Stimulated activated CD4-positive, alpha-beta T cell treated with anti-CD3 and anti-CD28 coated beads, Interleukin-4, amount 100 ng/mL, for 1 hour (primary cell): ENCODE measurements at places on chromosomes 13 and 19.

DNA sequence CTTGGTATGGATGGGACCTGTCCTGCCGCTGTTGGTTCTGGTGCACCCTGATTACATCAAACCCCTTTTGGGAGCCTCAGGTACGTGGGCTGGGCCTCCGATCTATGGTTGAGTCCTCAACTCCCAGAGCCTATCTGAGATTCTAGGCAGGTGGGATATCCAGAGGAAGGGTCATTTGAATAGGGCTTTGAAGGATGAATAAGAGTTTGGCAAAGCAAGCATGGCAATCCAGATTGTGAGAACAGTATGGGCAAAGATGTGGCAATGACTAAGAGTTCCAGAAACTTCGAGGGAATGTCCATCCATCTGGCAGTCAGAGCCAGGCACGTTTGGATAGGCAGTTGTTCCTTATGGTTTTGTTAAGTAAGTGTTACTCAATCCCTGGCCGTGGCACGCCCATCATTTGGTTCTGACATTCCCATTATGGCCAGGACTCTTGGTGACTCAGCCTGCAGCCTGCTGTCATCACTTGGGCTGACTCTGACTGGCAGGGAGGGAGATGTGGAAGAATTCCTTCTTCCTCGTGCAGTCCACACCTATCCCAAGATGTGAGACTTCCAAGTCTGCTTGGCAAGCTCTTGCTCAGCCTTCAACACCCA, 21.5 kb downstream of the CYP4F22 start:
- no peak for DNase-seq

- DNase-seq, result no peak
Observed at GRCh38 chr13:101942535-101943157, 459.2 kb downstream of the FGF14 start.

DNA sequence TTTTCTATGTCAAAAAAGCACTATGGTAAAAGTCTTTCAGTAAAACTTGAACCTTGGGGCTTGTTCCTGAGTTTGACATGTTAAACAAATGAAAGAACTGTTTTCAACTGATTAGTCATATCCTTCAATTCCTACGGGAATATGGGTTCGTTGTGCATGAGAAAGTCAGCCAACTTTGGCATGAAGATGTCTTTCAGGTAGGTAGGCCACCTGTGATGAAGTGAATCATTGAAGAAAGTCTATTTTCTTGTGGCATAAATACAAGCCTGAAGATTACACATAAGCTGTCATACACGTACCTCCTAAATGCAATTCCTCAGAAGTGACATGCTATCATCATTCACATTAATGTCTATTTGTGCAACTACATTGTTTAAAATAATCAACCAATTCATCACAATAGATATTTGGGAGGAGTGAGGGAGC, 513.0 kb downstream of the IRS2 start:
- DNase-seq, result no peak

DNA sequence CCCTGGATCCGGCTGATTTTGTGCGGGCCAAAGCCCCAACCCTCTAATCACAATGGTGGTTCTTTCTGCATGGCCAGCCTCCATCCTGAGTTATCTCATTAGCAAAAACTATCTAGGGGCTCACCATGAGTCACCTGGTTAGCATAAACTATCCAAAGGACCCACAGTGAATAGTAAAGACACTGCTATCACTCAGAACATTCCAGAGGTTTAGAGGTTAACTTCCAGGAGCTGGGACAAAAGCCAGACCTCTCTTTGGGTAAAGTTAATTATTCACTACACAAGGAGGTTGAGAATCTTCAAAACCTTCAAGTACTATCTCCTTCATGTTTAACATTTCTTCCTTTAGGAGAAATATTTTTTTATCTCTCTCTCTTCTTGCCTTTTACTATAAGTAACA, 18.8 kb upstream of the PPP5C start:
- no peak for DNase-seq

- DNase-seq, result no peak
Observed at GRCh38 chr13:44629465-44630183, 53.5 kb upstream of the TSC22D1 start.

DNA sequence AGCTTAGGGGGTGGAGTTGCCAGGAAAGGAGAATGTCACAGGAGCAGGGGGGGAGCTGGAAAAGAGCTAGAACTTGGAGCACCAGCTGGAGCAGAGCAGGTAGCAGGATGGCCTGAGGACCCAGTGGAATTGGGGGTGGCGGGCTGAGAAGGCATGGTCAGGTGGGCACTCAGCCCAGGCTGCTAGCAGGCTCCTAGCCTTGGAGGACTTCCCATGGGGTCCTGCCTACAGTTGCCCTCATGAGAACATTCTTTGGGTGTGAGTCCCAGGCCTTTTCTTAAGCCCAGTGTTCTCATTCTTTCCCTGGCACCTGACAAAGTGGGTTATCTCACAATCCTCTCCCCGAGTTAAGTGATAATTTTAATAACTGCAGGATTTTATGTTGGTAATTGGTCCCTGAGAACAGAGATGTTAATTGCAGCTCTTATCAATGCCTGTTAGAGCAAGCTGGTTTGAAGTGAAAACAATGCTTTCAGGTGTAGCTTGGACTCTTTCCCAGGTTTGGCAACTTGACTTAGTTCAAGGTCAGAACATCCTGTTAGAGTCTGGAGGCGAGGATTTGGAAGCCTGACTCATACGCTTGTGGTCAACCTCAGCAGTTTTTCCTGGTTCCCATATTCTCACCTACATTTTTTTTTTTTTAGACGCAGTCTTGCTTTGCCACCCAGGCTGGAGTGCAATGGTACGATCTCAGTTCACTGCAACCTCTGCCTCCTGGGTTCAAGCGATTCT, 18.1 kb upstream of the OLFM4 start:
- no peak for DNase-seq

DNA sequence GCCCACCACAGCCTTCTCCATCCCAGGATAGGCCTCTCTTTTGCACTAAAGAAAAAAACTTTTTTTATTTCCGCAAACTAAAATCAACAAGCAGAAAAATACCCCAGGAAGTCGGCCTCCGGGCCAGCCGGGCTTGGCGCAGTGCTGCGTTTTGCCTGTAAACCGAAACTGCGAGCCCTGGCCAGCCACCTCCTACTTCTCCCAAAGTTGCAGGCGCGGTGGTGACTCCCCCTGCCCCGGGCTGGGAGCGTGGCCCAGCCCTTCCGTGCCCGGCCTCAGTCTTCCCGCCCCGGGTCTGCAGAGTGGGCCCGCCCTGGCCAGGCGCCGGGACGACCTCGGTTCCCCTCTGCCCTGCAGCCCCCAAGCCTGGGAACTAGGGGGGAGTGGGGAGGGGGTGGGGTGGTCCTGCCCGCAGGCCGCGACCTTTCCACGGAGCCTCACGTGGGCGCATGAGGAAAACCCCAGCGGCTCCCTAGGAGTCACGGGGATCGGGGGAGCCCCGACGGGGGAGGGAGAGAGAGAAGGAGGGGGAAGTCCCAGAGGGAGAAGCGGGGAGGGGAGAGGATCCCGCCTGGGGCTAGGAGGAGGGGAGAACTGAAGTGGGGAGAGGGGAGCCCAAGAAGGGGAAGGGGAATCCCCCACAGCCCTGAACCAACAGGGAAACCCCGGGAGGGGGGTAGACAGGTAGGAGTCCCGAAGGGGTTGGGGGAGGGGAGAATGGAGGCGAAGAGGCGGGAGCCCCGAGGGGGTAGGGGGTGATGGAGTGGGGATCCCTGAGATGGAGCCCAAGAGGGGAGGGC, 3.0 kb downstream of the GADD45B start:
- peak; percentile 75 for DNase-seq

DNA sequence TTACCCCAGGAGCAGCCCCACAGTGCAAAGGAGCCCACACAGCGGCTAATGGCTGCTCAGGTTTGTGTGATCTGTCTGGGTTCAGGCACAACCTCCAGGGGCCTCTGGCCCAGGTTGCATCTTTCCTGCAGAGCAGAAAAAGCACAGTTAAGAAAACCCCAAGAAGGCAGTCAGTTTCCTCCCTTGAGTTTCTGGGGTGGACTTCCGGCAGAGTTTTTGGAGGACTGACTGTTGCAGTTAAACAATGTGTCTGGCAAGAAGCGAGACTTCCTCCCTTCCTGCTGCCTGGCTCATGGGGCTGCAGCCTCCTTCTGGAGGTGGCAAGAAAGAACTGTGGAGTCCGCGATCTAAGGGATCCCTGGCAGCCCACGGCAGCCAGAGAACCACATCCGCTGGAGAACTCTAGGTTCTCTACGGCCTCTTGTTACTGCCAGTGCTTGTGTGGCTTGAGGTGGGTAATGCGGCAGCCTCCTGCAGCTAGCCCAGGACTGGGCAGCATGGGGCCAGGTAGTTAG, 114.4 kb downstream of the ZDHHC20 start:
- DNase-seq, result no peak

GRCh38 chr19:55041627-55042343, 3.7 kb upstream of the GP6 start:
- DNase-seq, result peak; percentile 10

GRCh38 chr19:15701757-15702533, 25.9 kb upstream of the OR10H2 start:
- no peak for DNase-seq

DNA sequence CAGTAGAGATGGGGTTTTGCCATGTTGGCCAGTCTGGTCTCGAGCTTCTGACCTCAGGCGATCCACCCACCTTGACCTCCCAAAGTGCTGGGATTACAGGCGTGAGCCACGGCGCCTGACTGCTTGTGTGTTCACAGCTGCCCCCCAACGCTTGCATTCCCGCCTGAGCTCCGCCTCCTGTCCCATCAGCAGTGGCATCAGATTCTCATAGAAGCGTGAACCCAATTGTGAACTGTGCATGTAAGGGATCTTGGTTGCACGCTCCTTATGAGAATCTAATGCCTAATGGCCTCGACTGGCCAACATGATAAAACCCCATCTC, 75.9 kb downstream of the GADD45B start:
- DNase-seq, result no peak

DNA sequence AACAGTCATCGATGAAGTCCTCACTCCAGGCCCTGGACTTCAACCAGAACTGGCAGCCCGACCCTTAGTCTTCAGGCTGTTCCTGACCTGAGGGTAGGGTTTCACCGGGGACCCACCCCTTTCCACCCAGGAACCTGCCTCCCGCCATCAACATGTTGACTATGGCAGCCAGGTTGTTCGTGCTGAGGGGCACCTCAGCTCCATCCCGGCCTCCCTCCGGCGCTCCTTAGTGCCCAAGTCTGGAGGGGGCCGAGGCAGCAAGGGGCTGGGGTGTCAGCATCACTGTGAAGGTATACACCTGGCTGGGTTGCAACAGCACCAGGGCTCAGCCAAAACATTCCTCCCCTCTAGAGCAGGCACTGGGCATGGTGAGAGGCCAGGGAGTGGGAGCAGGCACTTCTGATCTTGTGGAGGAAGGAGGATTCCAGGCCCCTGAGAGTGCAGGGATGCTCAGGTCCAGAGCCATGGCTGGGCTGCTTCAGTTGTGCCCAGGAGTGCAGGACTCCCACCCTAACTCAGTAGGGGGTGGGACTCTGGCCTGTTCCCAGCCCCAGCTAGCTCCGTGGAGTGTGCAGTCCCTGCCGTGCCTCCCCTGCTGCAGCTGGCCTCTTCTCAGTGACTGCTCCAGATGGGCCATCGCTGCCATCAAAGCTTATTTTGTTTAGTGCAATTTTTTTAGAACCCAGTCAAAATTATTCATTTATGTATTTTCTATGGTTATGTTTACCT, 1445.9 kb downstream of the PCDH9 start:
- no peak for DNase-seq

DNA sequence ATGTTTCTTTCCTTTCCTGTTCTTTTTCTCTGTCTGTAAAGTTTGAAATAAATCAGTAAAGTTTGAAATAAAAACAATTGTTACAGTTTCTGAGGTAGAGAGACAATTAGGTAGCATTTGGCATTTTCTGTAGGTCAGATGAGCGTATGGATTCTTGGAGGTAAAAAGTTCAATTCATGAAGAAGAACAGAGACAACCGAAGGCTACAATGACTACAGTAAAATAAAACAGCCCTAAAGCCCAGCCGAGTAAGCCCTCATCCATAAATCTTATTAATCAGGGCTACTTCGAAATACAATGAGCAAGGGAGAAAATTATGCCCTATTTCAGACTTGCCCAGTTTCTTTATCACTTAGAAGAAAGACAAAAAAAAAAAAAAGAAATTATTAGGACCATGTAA, 941.9 kb upstream of the SLC10A2 start:
- DNase-seq, result no peak

GRCh38 chr13:73938372-73939070, 195.7 kb downstream of the KLF12 start:
- DNase-seq, result no peak

GRCh38 chr13:67967031-67967430, 736.9 kb upstream of the PCDH9 start:
- DNase-seq, result no peak

GRCh38 chr13:88464851-88465250, 793.7 kb downstream of the SLITRK5 start:
- DNase-seq, result no peak

DNA sequence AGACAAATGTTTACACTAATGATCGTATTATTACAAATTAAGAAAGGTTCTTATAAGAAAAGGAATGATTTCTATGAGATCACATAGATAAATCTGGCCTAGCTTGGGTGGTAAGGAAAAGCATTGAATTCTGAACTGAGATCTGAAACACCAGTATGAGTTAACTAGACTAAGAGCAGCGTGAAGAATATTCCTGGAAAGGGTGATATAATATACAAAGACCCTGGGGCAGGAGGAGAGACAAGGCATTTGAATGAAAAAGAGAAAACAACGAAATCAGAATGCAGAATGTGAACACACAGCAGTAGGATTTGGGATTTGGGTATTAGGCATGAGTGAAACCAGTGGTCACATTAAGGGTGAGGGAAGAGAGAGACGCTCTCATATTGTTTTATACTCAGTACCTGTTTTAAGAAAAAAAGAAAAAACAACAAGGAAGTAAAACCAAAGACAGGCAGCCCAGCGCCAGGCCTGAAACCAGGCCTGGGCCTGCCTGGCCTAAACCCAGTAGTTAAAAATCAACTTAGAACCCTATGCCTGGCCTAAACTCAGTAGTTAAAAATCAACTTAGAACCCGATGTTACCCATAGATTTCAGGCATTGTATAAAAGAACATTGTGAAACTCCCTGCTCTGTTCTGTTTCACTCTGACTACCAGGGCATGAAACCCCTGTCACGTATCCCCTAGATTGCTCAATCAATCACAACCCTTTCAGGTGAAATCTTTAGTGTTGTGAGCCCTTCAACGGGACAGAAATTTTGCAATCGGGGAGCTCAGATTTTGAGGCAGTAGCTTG, 287.1 kb downstream of the ITGBL1 start:
- no peak for DNase-seq

GRCh38 chr19:38655148-38655824, 7.8 kb downstream of the ACTN4 start:
- DNase-seq, result peak; percentile 27

- DNase-seq, result no peak
Observed at GRCh38 chr13:21825801-21826200, 154.9 kb downstream of the FGF9 start.

- DNase-seq, result no peak
Observed at GRCh38 chr13:32501064-32501463, 37.5 kb downstream of the N4BP2L2 start.

GRCh38 chr13:75357576-75358289, 124.2 kb downstream of the TBC1D4 start:
- DNase-seq, result peak; percentile 49

DNA sequence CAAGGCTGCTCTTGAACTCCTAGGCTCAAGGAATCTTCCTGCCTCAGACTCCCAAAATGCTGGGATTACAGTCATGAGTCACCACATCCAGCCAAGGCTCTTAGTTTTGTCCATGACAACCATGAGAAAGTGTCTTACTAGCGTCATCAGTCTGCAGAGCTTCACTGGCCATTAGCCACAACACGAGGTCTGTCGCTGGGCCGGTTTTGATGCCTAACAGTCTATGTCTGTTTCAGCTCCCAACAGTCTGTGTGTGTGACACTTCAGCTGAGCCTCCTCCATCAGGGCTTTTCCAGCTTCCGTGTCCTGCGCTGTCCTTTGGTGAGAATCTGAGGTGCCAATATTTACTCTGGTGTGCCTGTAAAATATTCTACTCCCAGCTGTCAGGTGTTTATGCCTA, 47.6 kb downstream of the CEP89 start:
- DNase-seq, result no peak
